Hematopoietic multipotent progenitor cell treated with erythropoietin and hydrocortisone succinate and interleukin-3 and kit ligand, for 8 days (in vitro differentiated cells): ENCODE measurements at places on chromosomes 13 and 19.

DNA sequence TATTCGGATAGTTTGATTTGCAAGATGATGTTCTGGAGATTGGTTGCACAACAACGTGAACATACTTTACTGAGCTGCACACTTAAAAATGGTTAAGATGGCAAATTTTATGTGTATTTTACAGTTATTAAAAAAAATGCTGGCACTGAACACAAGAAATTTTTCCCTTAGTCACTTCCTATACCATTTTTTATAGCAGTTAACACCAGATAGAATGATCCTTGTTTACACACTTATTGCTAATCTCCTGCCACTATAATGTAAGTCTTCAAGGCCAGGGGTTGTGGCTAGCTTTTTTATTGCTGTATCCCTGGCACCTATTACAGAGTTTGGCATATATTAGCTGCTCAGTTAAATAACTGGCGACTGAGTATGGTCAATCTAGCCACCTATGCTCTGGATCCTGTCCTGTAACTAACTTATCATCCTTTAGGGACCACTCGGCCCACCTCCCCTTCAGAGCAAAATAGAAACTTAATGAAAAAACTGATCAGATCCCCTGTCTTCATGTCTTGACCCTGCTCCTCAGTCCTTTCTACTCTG is 2.0 kb upstream of the EBPL start:
- DNase-seq: peak; percentile 49

- no peak for DNase-seq
These were observed 8.2 kb downstream of the MEIS3 start for GRCh38 chr19:47411101-47411500.

DNA sequence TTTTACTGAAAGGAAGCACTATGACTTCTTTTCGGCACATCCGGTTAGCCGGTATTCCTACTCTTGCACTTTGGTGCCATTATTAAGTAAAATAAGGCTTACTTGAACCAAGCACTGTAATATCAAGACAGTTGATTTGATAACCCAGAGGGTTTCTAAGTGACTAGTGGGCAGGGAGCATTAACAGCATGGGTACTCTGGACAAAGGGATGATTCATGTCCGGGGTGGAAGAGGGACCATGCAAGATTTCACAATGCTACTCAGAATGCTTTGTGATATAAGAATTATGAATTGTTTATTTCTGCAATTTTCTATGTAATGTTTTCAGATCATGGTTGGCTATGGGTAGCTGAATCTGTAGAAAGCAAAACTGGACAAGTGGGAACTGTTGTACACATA is 282.1 kb downstream of the TDRD3 start:
- DNase-seq: no peak

GRCh38 chr19:28289295-28290063 is 923.5 kb downstream of the UQCRFS1 start:
- no peak for DNase-seq

GRCh38 chr19:48355365-48355954 is 8.3 kb downstream of the TMEM143 start:
- DNase-seq: no peak

DNA sequence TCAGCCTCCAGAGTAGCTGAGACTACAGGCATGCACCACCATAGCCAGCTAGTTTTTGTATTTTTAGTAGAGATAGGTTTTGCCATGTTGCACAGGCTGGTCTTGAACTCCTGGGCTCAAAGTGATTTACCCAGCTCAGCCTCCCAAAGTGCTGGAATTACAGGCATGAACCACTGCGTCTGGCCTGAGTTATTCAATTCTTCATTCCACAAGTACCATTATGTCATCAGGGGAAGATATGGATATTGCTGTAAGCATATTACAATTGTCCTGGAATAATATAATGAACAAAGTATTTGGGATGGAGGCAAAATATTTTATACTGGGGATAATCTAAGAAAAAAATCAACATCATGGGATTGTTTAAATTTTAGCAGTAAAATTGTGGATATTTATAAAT is 646.0 kb upstream of the SLITRK6 start:
- DNase-seq: no peak

- DNase-seq: peak; percentile 43
These were observed 1.9 kb upstream of the SH2D3A start for GRCh38 chr19:6769006-6769619.

DNA sequence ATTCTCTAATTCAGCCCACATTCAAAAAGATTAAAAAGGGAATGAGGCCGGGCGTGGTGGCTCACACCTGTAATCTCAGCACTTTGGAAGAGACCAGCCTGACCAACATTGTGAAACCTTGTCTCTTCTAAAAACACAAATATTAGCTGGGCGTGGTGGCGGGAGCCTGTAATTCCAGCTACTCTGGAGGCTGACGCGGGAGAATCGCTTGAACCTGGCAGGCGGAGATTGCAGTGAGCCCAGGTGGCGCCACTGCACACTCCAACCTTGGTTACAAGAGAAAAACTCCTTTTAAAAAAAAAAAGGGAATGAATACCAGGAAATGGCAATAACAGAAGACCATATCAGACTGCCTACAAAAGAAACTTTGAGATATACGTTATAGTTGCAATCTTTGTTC is 1244.5 kb downstream of the PCDH9 start:
- DNase-seq: no peak

DNA sequence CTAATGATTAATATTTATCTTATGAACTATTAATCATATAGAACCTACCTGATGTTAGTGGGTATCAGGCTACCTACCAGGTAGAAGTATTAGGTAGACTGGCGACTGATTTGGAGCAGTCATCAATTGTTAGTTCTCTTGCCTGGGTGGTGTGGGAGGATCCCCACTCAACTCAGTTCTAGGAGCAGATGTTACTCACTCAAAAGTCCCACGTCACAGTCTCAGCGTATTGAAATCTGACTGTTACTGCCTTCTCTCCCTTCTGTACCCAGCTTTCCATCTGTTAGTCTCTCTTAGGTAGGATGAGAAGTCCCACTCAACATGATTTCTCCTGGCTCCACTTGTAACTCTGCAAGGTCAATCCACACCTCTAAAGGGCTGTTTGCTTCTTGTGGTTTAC is 102.7 kb downstream of the OLFM4 start:
- DNase-seq: no peak

GRCh38 chr19:51781999-51782398 is 13.0 kb upstream of the FPR3 start:
- DNase-seq: no peak

DNA sequence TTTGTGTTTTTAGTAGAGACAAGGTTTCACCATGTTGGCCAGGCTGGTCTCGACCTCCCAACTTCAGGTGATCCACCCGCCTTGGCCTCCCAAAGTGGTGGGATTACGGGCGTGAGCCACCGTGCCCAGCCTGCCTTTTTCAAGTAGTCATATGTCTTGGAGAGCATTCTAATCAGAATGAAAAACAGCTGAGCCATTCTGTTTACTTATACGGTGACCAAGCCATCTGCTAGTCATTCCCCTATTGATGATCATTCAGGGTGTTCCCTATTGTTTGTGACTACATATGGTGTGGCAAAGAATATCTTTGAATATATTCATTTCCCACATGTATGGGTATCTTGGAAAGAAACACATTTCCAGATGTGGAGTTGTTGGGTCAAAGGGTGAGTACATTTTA is 17.2 kb downstream of the BLOC1S3 start:
- no peak for DNase-seq

- peak; percentile 14 for DNase-seq
These were observed 14.5 kb downstream of the FFAR2 start for GRCh38 chr19:35462476-35462953.

- DNase-seq: peak; percentile 97
These were observed at the start of gene DYRK1B for GRCh38 chr19:39833464-39834286. DYRK1B (minus strand) TSS chr19:39834162; CDS start chr19:39831867, 2,295 bp downstream.

DNA sequence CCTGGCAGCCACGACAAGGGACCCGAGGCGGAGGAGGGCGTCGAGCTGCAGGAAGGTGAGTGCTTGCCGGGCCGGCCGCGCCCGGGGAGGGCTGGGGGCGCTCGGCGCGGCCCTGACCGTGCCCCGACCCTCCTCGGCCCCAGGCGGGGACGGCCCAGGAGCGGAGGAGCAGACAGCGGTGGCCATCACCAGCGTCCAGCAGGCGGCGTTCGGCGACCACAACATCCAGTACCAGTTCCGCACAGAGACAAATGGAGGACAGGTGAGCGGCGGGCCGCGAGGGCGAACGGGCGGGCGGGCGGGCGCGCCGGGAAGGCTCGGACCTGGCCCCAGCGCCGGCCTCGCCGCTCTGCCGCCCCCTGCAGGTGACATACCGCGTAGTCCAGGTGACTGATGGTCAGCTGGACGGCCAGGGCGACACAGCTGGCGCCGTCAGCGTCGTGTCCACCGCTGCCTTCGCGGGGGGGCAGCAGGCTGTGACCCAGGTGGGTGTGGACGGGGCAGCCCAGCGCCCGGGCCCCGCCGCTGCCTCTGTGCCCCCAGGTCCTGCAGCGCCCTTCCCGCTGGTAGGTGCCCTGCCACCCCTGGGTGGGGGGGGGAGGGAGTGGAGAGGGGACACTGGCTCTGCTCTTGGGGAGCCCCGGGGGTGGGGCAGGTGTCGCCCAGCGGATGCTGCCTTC is 816 bp downstream of the USF2 start:
- peak; percentile 69 for DNase-seq

- DNase-seq: no peak
These were observed 703 bp upstream of the PTH2 start for GRCh38 chr19:49423985-49424303.
